Glomerular endothelial cell (primary cell): ENCODE measurements at places on chromosomes 16 and 17. TPM values are rescaled to one million over a fixed set of nuclear protein-coding genes. Genes with fewer than 3 reads are reported as not detected.

- no peak for DNase-seq
Observed at GRCh38 chr16:79715061-79715460, 114.5 kb upstream of the MAF start.

- no peak for DNase-seq
Observed at GRCh38 chr17:82782657-82783207, 30.9 kb downstream of the TBCD start.

GRCh38 chr16:66197668-66198278, 168.7 kb upstream of the CDH5 start:
- DNase-seq, result no peak

- no peak for DNase-seq
Observed at GRCh38 chr16:68786685-68787418, 49.8 kb downstream of the CDH1 start.

GRCh38 chr17:34437188-34437587, 74.2 kb upstream of the CCL1 start:
- DNase-seq, result no peak

DNA sequence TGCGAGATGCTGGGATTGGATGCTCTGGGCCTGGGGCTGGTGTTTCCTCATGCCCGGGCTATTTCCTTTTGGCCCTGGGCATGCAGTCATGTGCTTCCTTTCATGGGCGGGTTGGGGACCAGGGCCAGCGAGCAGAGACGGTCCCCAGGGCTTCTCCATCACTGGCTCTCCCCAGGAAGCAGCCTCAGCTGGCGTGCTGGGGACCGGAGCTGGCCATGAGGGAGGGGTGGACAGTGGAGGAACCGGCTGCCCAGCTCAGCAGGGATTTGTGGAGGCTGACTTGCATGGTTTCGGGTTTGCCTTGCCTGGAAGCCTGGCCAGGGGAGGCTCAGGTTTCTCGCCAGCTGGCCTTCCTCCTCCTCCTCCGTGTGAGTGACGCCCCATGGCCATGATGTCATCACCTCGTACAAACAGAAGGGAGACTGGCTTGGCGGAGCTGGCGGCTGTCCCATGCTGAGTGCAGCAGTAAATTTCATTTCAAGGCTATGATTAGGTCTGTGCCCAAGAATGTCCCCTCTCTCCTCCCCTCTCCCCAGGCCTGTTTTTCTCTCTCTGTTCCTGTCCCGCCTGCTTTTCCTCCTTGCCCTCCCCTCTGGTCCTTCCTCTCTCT, 8.9 kb upstream of the TIMP2 start:
- peak; percentile 75 for DNase-seq

DNA sequence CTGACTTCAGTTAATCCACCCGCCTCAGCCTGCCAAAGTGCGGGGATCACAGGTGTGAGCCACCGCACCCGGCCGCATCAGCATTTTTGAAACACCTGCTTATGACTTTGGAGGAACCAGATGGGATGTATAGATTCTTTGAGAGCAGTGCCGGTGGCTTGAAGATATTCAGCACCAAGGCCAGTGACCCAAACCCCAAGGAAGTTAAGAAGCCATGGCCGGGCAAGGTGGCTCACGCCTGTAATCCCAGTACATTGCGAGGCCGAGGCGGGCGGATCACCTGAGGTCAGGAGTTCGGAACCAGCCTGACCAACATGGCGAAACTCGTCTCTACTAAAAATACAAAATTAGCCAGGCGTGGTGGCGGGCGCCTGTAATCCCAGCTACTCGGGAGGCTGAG, 43.9 kb downstream of the TRARG1 start:
- no peak for DNase-seq

DNA sequence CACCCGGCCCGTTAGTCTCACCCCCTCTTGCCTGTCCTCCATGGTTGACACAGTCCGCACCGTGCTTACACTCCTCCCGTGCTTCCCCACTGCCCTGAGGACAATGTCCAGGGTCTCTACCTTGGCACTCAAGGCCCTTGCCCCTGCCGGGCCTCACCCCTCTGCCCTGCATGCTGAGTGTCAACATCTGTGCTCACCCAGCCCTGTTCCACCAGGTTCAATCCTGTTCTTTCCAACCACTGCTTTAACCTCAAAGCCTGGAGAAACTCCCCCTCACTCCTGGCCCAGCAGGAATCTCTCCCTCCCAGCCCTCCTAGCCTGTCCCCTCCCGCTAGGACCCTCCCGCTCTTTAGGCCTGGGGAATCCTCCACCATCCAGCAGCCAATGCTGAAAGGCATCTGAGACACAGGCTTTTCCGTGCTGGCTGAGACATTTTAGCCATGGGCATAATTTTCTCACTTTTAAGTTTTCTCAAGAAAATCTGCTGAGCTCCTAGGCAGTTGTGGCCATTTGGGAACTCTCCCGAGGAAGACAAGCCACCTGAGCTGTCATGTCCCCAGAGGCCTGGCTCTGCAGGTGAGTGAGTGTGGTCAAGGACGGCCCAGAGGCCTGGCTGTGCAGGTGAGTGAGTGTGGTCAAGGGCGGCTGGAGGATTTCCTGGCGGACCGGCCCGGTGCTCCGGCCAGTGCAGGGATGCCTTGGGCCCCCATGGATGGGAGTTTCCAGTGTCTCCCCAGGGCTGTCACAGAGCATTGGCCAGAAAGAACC, 10.8 kb upstream of the P2RX1 start:
- no peak for DNase-seq

DNA sequence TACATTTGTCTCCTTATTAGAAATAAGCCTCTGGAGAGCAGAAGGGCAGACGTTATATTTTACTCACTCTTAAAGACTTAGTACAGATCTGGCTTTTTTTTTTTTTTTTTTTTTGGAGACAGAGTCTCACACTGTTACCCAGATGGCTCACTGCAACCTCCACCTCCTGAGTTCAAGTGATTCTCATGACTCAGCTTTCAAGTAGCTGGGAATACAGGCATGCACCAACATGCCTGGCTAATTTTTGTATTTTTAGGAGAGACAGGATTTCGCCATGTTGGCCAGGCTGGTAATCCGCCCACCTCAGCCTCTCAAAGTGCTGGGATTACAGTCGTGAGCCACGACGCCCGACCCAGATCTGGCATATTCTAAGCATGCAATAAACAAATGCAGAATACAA, 36.4 kb upstream of the TMEM97 start:
- DNase-seq, result no peak

GRCh38 chr16:75261590-75262078, 10.2 kb upstream of the BCAR1 start:
- no peak for DNase-seq

GRCh38 chr16:12819126-12820117, 15.7 kb upstream of the CPPED1 start:
- DNase-seq, result no peak

- DNase-seq, result no peak
Observed at GRCh38 chr16:12315330-12316136, 339.0 kb downstream of the SNX29 start.

DNA sequence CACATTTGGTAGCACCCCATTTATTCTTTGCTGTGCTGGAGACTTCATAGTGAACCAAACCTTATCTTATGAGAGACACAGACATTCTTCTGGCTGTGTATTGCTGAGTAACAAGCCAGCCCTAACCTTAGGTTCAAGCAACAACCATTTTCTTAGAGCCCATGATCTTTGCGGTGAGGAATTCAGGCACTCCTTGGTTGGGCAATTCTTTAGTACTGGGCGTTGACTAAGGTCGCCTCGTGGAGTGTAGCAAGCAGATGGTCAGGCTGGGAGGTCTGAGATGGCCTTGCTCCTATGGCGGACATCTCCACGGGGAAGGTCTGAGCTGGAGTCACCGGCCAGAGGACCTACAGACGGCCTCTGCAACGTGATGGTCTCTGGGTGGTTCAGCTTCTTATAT, 43.1 kb downstream of the ARSG start:
- no peak for DNase-seq

DNA sequence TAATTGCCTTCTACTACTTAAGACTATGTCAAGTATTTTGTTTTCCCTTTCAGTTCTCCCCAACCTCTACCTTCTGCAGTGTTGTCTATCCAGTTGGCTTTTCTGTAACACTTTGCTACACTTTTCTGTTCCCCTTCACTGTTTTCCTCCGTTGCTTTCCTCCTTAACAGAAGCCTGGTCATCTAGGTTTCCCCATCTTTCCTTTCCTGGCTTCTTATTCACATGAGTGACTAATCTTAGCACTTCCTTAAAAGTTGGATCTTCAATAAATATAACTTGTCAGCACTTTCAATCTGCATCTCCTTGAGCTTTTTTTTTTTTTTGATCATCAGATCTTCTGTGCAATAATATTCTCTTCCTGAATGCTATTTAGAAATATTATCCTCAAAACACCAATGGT, 2.8 kb upstream of the SLFN11 start:
- no peak for DNase-seq

DNA sequence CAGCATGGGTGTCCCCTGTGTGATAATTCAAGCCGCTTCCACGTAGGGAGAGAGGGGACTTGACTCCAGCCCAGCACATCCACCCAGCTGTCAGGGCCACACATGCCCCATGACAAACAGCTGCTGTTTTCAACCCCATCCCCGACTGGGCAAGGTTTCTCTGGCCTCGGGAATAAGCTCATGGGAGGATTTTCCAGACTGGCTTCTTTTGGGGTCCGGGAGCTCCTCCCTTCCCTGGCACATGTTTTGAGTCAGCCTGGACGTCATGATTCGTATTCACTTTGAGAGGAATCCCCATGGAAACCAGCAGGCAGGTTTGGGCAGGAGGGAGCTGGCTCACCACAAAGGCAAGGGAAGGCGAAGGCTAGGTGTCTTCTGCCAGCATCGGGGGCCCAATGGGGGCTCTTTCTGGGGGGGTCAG, 156.4 kb downstream of the CMIP start:
- DNase-seq, result no peak

GRCh38 chr17:57663326-57664070, 81.6 kb downstream of the CCDC182 start:
- no peak for DNase-seq

- DNase-seq, result no peak
Observed at GRCh38 chr16:53745753-53746266, 41.9 kb downstream of the FTO start.

GRCh38 chr16:50747207-50747956, 5.5 kb downstream of the CYLD start:
- DNase-seq, result no peak

- no peak for DNase-seq
Observed at GRCh38 chr17:17661834-17662385, 19.3 kb upstream of the RAI1 start.

- no peak for DNase-seq
Observed at GRCh38 chr16:1451702-1452392, 7.5 kb upstream of the CCDC154 start.

- no peak for DNase-seq
Observed at GRCh38 chr17:62703261-62703775, 75.8 kb downstream of the MRC2 start.

DNA sequence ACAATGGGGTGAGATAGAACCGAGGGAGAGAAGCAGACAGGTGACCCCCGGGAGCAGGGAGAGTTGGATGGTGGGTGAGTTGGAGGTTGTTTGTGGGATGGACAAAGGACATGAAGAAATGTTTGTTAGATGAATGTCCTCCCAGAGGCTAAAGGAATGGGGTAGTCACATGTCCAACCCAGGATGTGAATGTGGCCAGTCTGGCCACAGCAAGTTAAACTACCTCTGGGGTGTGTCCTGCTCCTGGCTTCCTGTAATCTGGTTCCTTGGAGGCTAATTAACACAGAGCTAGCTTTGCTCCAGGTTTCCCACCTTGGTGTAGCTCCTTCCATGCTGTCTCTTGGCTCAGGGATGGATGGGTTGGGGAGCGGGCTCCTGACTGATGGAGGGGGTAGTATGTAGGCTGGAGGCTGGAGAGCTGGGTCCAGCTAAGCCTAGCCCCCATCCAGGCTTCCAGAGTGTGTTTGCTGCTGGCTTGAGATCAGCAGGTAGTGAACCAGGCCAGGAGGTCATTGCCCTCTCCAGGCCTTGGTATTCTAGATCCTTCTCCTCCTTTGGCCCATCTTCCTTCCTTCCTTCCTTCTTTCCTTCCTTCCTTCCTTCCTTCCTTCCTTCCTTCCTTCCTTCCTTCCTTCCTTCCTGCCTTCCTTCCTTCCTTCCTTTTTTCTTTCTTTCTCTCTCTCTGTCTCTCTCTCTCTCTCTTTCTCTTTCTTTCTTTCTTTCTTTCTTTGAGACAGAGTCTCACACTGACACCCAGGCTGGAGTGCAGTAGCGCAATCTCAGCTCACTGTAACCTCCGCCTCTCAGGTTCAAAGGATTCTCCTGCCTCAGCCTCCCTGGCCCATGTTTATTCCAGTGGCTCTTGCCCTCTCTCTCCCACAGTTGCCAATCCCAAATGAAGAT, 28.0 kb upstream of the UBE2G1 start:
- DNase-seq, result no peak

DNA sequence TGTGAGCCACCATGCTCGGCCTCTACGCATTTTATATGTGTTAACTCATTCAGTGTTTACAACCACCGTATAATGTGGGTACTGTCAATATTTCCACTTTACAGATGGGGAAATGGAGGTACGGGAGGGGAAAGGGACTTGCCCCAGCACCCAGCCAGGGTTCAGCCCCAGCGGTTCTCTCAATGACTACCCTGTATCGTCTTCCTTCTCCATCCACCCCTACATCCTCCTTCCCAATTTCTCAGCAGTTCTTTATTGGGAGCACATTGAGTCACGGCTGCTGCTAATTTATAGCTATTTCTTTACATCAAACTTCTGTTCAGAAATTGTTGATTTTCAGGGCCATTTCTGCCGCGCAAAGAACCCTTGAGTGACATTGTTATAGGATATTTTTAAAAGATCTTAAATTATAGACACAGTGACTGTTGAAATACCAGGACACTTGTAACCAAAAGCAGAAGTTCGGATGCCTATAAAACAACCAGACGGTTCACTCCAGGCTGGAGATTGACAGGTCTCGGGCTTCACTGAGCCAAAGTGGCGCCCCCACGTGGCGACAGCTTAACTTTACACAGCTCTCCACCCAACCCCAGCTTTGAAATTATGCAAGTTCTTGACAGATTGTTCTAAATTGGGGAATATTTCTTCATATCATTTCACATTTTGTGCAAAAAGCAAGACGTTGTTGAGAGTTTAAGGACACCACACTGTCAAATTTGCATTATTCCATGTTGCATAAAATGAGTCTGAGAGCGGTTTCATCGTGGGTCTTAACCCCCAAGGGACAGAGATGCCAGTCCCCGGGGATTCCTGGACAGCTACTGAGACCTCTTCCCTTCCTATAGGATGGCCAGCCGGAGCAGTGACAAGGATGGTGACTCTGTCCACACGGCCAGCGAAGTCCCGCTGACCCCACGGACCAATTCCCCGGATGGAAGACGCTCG, 11.8 kb downstream of the SYT17 start:
- peak; percentile 16 for DNase-seq

The PIK3R6 gene
- 0.10 and 1.2 TPM in 2 replicates for total RNA-seq

The ABCA3 gene
- total RNA-seq, result 57.2 and 79.5 TPM in 2 replicates

The SLC12A3 gene
- total RNA-seq, result not detected in 2 replicates

The CD7 gene
- total RNA-seq, result not detected in 2 replicates

The ALDOC gene
- total RNA-seq, result 14.1 and 23.8 TPM in 2 replicates

The NPB gene
- 0.68 and 1.9 TPM in 2 replicates for total RNA-seq

The SPN gene
- not detected in 2 replicates for total RNA-seq

The JUP gene
- 535 and 764 TPM in 2 replicates for total RNA-seq

The TAC4 gene
- not detected in 2 replicates for total RNA-seq

The SLC16A6 gene
- total RNA-seq, result 1.2 and 2.8 TPM in 2 replicates

The PTX4 gene
- total RNA-seq, result 0.18 TPM in 1 of 2 replicates, not detected in the other

The ENPP7 gene
- total RNA-seq, result not detected in 2 replicates

The FOXN1 gene
- not detected in 2 replicates for total RNA-seq

The ASPHD1 gene
- total RNA-seq, result 1.3 and 4.4 TPM in 2 replicates

The NOG gene
- 12.1 and 64.4 TPM in 2 replicates for total RNA-seq
